Stimulated activated CD4-positive, alpha-beta T cell treated with anti-CD3 and anti-CD28 coated beads, TNF-alpha, amount 100 ng/mL, for 48 hours (primary cell): ENCODE measurements at places on chromosomes 2 and 18.

DNA sequence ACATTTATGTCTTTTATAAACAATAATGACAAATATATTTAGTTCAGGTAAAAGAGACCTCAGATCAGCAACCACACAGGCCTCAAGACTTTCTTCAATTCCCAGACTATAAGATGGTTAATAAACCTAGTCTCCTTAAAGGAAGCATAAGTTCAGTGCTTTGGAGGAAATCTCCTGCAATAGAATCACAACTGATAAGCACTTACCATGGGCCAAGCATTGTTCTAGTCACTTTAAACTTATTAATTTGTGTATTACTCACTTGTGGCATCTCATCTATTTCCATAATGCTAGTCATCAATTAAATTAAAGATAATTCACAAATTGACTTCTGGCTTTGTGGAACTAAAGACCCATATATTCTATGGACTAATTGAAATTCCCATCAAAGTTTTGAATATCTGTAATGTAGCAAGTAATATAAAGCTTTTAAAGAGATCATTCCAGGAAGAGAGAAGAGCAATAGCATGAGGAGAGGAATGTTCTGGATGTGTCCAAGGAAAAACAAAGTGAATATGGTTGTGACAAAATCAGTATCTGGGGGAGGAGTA, 42.2 kb downstream of the COL3A1 start:
- DNase-seq = no peak

- DNase-seq = no peak
Observed at GRCh38 chr2:10688921-10689807, 611 bp downstream of the NOL10 start.

GRCh38 chr18:34837769-34838272, 127.7 kb downstream of the DTNA start:
- DNase-seq = no peak

DNA sequence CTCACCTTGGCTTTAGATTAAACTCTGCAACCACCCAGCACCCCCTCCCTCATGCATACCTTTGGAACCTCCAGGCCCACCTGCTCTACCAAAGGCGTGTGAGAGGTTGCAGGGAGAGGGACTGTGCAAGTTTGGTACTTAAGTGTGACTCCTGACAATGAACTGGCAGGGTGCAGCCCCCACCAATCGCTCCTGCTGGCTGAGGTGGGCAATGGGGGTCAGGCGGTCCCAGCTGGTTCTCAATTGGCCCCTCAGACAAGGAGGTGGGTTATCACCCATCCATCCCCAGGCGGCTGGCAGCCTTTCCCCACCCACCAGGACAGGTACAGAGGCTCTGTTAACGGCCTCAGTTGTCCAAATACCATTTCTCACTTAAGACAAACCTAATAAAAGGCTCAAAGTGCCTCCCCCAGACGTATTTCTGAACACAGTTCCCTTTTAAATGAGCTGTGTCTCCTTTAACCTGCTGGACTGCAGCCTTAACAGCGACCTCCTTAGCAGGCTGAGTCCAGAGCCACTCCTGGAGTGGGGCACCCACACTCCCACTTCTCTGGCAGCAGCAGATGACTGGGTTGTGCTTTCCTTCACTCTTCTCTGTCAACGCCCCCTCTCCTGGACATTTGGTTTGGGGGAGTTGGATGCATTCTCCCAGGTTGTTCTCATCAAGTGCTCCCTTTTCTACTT, 169.2 kb upstream of the SMAD2 start:
- no peak for DNase-seq

DNA sequence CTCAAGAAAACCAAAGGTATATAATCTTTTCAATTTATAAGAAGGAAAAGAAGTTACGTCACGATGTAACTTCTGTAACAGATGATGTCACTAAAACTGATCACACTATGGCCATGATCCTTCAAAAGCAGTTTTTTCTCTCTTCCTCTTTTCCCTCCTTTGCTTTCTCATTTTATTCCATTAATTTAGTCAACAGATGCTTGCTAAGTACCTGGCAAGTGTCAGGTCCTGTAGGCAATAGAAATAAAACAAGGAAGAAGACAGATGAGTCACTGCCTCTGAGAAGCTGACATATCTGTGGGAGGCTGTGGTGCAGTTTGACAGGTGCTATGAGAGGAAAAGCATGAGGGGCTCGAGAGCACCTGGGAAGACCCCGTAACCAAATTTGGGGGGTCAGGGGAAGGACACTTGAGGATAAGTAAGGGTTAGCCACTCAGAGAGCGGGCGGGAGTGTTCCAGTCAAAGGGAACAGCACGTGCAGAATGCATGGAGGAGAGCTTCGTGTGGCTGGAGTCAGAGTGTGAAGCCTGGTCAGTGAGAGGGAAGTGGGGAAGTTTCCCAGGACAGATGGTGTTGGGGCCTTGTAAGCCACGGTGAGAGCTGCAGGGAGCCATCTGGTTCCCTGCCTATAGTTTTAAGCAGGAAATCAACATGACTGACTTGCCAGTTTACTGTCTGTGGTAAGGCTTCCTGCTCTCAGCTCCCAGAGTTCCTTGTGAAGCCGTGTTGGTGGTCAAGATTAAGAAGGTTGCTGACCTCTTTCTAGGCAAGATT, 198.8 kb upstream of the FOSL2 start:
- DNase-seq = no peak

- DNase-seq = no peak
Observed at GRCh38 chr18:50987261-50987660, 19.4 kb downstream of the ELAC1 start.

DNA sequence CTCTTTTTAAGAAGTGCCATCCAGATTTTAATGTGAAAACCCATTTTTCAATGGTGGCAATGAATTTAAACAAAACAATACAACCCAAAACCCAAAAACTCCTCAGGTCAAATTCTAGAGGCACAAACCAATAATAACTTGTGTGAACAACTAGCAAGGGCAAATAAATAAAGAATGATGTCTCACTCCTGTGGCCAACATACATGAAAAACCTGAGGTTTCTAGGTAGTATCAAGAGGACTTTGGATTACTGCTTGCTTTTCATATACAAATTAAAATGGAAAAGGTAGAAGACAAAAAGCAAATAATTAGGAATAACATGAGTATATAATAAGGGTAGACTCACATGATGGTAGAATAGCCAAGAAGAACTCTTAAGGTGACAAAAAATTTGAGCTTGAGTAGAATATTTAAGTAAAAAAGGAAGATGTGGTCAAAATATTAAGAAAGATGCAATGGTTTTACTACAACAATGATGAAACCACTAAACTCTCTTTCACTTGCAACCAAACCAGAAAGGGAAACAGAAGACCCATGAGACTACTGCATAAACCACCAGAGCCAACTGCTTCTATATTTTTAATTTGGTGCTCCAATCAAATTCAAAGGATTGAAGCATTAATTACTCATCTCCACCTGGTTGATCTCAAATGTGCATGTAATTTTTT, 53.5 kb downstream of the DARS1 start:
- DNase-seq = no peak

DNA sequence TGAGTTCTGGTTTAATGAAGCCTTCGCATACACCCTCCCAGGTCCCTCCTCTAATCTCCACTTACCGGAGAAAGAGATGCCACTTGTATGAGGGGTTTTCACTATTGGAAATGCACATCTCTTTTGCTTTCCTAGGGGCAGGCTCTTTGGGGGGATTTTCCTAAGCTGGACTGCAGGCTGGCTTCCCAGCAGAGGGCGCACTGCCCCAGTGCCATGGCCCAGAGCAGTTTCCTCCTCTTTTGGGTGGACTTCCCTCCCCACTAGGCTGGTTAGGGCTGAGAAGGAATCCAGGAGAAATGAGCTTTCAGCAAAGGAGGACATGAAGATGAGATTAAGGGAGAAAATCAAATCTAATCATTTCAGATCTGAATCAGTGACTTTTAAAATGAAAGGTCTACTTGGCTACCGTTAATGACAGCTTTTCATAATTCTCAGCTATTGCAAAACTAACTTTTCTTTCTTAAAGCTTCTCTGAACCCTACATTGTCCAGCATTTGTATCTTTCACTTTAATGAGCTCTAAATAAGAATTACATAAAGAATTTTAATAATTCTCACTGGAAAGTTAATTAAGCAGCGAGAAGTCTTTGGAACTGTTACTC, 784.1 kb upstream of the FANCL start:
- peak; percentile 1 for DNase-seq

DNA sequence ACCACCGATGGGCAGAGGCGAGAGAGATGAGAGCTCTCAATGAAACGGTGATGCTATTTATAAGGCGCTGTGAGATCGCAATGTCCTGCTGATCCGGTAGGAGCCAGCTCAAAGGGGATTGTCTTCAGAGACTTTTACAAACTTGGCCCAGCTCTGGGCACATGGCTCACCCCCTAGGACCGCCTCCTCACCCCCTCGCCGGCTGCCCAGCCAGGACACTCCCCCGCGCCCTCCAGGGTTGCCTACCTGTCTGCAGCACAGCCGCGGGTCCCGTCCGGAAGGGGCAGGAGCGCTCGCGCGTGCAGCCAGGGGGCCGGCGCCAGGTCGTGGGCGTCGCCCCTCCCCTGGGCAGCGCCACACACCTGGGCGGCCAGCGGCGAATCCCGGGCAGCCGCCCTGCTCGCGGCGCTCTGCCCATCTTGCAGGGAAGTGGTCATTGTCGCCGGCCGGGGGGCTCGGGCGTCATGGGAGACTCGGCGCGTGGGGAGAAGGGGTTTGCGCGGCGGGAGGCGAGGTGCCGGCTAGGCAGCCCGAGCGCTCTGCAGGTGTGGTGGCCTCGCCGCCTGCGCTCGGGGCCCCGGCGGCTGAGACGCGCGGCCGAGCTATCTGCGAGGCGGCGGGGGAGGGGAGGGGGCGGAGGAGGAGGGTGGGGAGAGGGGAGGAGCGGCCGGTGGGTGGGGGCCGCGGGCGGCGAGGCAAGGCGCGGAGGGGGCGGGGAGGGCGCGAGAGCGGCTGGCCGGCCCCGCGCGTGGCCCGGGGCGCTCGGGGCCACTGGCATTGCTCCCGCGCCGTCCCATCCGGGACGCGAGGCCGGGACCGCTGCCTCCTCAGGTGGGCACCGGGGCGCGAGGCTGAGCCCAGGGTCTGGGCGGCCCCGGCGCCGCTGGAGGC, at the start of gene GRB14:
TSS of gene GRB14 (minus strand) at position 610 of the 891 bp plus-strand sequence. CDS start at position 437, 173 bp downstream.
- no peak for DNase-seq

DNA sequence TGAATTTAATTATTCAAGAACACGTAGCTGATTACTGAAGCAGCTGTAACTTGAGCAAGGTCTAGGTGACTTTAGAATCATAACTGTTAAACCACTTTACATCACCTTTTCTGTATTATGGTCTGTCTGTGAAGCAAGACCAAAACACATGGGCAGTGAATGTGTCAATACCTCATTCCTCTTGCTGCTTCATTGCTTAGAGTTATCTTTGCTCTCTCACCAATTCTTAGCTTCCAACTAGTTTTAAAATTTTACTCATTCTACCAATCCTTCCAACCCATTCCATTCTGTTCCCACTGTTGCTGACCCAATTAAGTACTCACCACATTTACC, 80.2 kb downstream of the MIB1 start:
- DNase-seq = no peak

- DNase-seq = no peak
Observed at GRCh38 chr2:103991591-103991990, 862.3 kb upstream of the POU3F3 start.

DNA sequence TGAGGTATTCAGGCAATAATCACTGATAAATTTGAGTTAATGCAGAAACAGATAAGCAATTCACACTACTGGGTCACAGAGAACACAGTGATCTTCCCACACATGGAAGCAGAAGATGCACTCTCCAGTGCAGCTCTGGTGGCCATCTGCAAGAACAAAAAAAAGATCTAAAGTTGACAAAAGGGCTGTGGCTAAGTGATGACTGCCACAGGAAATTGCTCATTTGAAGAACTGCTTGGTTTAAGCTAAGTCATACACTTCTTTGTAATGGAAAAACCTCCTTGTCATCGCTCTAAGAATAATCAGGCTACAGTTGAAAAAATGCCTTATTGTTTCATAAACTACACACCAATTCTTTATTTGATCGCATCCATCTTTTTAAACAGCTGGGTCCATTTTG, 115.1 kb downstream of the DTNB start:
- DNase-seq = no peak

DNA sequence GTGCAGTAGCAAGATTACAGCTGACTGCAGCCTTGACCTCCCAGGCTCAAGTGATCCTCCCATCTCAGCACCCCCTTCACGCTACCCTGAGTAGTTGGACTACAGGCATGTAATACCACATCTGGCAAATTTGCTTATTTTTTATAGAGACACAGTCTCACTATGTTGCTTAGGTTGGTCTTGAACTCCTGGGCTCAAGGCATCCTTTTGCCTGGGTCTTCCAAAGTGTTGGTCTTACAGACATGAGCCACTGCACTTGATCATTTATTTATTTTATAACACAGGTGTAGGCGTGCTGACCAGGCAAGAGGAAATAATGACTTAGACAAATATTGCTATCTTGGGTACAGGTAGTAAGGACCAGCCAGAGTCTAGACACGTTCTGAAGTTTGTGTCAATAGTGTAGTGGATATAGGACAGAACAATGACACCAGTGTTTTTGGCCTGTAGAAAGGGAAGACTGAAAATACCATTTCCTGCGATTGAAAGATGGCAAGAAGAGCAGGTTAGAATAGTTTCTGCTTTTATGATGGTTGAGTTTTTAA, 71.0 kb upstream of the THUMPD2 start:
- no peak for DNase-seq

DNA sequence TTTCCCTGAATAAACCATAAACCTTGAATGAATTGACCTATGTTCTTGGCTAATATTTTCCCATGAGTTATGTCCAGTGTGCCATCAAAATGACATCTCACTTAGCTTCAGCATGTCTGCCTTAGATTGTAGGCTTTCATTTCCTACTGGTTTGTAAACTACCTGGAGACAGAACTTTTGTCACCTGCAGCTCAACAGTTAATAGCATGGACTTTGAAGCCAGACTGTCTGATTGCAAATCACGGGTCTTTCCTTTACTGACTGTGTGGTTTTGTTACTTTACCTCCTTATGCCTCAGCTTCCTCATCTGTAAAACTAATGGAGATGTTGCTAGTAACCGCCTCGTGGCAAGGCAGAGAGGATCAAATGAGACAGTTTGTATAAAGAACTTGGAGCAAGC, 187.1 kb downstream of the SUCLG1 start:
- DNase-seq = no peak
